ENCODE measurements at places on chromosomes 2 and 18. TPM values are rescaled to one million over a fixed set of nuclear protein-coding genes. Genes with fewer than 3 reads are reported as not detected.

IL36RN gene
- total RNA-seq = not detected

WBP1 gene
- 40.5 TPM for total RNA-seq

CFAP65 gene
- total RNA-seq = not detected

ACADL gene
- 5.0 TPM for total RNA-seq

- no peak for DNase-seq
These were observed 147.4 kb downstream of the CERS6 start for GRCh38 chr2:168603439-168603961.

DNA sequence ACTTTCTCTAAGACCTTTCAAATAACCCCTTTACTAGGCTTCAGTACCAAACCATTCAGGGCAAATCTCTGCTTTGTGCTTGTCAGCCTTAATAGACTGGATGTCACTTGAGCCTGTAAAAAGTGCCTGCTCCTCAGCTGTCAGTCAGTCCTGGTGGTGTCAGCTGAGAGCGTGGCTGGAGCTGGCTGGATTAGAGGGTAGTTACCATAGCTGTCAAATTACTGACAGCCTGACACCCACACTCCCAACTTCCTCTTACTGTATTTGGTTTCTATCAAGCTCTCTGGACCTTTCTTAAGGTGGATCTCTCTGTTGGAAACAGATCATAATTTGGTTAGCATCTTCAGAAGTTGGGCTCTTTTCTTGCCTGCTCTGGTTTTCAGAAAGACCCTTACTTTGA, 371.4 kb upstream of the ATP5MC3 start:
- no peak for DNase-seq

DNA sequence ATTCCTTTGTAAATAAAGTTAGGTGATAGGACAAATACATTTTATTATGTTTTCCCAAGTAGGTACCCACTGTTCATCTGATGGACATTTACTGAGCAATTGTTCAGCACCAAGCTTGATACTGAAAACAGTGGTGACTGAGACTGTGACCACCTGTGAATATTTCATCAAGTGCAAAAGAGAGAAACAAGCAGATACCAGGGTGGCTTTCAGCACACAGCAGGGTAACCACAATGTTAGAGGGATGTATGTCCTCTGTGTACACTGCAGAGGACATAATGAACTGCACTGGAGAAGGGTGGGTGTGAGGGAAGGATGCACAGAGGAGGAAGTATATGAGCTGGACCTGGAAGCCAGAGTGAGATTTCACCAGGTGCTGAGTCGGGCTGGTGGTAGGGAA, 411.8 kb downstream of the RAD51AP2 start:
- no peak for DNase-seq

DNA sequence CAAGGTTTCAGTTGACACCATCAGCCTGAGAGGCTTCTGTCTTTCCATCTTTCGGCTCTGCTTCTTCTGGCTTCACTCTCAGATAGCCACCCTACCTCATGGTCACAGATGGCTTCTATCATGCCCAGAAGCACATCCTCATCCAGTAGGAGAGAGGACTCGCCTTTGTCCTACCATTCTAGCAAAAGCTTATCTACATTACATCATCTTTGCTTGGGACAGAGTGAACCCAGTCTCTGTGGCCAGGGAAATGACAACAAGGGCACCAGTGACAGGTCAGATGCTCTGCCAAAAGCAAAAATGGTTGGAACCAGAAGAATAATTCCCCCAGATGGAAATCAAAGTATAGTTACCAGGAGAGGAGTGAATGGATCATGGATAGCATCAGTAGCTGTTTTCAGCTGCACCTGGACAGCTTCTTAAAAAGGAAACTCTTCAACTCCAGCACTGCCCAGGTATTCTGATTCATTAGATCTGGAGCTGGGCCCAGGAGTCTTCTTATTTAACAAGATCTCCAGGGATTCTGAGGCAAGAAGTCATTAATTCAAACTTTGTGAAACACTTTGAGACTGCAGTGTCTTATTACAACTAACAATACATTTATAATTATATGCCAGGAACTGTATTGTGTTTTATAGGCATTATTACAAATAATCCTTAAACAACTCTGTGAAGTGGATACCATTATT, 257.7 kb upstream of the UBE2E3 start:
- no peak for DNase-seq

- DNase-seq = no peak
These were observed 22.6 kb downstream of the EIPR1 start for GRCh38 chr2:3354986-3355385.

DNA sequence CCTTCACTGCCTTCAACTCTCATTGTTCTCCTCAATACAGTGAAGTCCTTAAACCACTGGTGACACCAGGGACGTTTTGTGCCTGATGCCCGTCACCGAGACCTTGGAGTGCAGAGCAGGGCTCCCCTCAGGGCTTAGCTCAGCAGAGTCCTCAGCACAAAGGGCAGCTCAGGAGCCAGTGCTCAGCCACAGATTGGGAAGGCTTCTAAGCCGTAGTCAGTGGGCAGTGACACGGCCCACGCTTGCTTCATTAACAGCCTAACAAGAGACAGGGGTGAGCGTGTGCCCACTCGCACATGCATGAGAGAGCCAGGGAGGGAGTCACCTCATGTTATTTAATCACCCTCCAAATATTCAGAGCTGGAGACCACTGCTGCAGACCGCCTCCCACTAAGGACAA, 137.5 kb downstream of the SH3RF3 start:
- no peak for DNase-seq

GRCh38 chr2:174492963-174493431, 6.2 kb upstream of the GPR155 start:
- no peak for DNase-seq

Measured in posterior vena cava (tissue), 2 donors.